MCF 10A (cell line): ENCODE measurements at places on chromosomes 7 and 10. TPM values are rescaled to one million over a fixed set of nuclear protein-coding genes. Genes with fewer than 3 reads are reported as not detected.

DNA sequence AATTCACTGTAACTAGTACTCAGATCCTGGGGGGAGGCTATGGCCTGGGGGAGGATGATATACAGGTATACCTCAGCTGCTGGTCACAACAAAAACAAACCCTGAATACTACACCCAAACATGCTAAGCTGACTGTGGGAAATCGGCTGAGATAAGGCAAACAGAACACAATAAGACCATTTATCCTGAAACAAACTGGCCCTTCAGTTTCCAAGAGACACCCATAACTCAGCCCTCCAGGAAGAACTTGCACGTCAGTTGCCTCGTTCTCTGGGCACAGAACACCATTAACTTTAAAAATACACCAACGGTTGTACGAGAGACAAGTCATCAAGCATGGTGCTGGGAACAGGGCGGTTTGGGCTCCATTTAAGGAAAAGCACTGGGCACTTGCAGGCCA, 24.1 kb upstream of the KCNMA1 start:
- DNase-seq, result no peak

The GNAT3 gene
- total RNA-seq, result not detected in 2 replicates

- DNase-seq, result no peak
Measured at GRCh38 chr7:21361413-21362125, 66.3 kb upstream of the SP4 start.

GRCh38 chr7:67696878-67697277, 700.2 kb downstream of the TYW1 start:
- no peak for DNase-seq

- DNase-seq, result peak; percentile 21
Measured at GRCh38 chr7:24609059-24609458, 35.8 kb downstream of the PALS2 start.

DNA sequence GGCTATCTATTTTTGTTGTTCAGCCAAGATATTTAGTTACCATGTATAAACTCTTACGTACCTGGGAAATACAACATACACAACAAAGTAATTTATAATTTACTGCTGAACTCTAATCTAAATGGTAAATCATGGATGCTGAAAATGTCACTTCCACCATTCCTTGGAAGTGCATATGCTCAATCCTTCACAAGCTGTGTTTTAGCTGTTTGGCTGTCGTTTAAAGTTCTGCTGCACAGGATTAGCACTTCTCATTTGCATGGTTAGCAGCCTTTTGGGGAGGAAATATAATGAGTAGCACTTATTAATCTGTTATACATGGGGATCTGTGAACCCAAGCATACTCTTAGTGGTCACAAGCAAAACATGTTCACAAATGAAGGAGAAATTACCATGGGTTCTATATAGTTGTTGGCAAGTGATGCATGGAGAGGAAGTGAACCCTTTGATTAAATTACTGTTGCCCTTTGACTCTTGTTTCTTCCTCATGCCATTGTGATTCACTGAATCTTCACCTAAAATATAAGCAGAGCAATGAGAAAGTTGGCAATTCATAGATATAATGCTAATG, 18.5 kb downstream of the PIK3CG start:
- DNase-seq, result no peak

- DNase-seq, result no peak
Measured at GRCh38 chr10:128960517-128960916, 506.5 kb upstream of the MGMT start.

DNA sequence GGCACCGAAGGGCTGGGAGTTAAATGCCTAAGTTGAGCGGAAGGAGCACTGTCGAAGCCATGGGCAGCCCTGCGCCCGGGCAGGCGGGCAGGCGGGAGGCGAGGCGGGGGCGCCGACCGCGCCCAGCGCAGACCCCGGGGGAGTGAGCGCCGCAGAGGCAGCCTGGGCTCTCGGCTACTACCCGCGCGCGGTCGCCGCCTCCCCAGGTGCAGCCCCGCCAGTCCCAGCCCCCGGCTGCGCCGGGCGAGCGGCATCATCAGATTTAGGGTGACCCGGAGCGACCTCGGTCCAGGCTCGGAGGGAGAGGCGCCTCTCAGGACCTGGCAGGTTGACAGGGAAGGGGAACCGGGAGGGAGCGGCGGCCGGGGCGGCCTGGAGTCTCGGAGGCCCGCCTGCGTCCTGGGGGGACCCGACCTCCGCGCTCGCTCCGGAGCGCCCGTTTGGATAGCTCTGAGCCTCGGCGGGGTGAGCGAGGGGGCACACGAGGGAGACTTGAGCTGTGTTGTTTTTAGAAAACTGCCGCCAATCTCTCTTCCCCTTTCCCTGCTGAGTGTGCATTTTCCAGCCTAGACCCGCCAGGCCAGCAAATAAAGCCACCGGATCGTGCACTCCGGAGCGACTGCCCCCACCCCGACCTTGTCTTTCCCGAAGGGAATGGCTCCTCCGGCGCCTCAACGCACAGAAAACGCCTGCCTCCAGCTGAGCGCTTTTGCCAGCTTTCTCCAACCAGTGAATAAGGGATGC, 2.3 kb upstream of the NRP1 start:
- DNase-seq, result no peak

The HACD1 gene
- total RNA-seq, result 29.6 and 34.2 TPM in 2 replicates

DNA sequence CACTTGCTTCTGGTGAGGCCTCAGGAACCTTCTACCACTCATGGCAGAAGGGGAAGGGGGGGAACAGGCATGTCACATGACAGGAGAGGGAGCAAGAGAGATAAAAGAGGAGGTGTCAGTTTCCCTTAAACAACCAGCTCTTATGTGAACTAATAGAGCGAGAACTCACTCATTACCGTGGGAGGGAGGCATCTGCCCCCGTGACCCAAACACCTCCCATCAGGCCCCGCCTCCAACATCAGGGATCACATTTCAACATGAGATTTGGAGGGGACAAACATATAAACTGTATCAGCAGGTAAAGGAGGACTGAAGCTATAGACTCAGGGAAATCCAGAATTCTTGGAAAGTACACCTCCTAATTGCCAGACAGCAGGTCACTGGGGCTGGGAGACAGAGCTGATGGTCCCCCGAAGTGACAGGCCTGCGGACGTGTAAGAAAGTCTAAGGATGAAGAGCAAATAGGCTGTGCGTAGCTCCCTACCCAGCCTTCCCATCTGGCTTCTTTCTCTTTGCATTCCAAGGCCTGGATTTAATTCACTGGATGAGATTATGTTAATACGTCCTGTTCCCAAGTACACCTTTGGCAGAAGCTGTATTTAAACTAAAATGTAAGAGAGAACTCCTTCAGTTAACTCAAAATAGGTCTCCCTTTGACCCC, 186.7 kb upstream of the LYZL2 start:
- DNase-seq, result no peak

DNA sequence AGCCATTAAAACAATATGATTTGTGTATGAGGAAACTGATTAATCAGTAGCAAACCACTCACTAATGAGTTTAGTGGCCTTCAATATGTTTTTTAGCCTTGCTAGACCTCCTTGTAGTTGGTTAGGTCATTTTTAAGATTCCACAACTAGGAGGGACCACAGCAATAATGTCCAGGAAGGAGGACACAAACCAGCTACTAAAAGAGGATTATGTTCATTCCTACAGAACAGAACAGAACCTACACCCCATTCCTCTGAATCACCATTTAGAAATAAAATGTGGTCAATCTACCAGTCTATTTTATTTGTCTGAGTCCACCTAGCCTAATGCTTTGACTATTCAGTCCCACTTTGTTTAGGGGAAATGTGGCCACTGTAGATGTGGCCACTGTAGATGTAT, 226.3 kb downstream of the GLI3 start:
- DNase-seq, result no peak

GRCh38 chr7:22782616-22783232, 39.9 kb downstream of the TOMM7 start:
- DNase-seq, result peak; percentile 71

DNA sequence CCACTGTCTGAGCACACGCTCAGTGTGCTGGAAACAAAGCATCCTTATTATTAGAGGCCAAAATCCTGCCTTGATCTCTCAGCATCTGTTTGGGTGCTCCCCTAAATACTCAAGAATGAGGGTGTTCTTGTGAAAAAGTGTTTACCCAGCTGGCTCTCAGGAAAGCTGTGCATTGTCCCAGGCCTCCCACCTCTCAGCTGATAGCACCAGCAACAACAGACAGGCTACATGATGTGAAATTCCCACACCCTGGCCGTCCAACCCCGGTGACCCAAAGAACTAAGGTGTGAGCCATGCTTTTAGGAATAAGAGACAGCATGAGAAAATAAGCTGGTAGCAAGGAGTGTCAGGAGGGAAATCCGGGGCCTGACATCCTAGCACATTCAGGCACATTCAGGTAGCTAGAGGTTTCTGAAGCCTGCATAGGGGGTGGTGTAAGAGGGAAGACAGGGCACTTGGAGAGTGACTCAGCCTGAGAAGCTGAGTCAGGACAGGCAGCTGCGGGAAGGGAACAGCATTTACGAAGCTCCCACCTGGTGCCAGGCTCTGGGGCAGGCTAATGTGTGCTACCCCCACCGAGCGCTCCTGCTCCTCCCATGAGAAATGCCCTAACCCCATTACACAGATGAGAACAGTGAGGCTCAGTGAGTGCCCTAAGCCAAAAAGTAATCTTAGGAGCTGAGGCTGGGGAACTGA, 205.6 kb downstream of the GRID1 start:
- DNase-seq, result peak; percentile 56

DNA sequence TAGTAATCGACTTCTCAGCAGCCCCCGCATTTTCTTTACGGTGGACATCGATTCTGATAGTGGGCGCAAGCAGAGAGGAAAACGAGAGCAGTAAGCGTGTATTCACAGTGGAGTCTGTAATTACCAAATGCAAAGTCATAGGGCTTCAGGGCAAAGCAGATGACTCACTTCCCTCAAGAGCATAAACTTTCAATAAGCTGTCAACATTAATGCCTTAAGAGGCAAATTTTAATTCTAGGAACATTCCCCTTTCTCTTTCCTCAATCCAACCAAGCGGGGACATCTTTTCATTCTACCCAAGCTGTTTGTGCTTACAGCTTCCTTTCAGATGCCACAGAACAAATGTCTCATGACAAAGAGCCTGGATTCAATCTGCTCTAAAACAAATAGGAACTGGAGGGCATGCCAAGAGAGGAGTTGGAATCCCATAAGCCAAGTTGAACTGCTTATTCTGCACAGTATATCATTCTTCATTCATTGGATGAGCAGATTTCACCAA, 48.6 kb downstream of the MALSU1 start:
- DNase-seq, result peak; percentile 83

The HMX2 gene
- not detected in 2 replicates for total RNA-seq

- no peak for DNase-seq
Measured at GRCh38 chr10:112230325-112230988, 46.9 kb upstream of the GPAM start.
